ENCODE measurements at places on chromosomes 4 and X. TPM values are rescaled to one million over a fixed set of nuclear protein-coding genes. Genes with fewer than 3 reads are reported as not detected.

- no peak for DNase-seq
Measured at GRCh38 chr4:27068151-27068867, 207.7 kb downstream of the STIM2 start.

- DNase-seq, result no peak
Measured at GRCh38 chr4:83781434-83781833, 245.5 kb downstream of the GPAT3 start.

- DNase-seq, result no peak
Measured at GRCh38 chr4:48103483-48104139, 30.4 kb downstream of the TXK start.

- DNase-seq, result no peak
Measured at GRCh38 chr4:156820931-156821330, 150.7 kb downstream of the PDGFC start.

- no peak for DNase-seq
Measured at GRCh38 chrX:19628011-19628575, 112.8 kb upstream of the MAP3K15 start.

- no peak for DNase-seq
Measured at GRCh38 chrX:10310511-10310910, 153.7 kb downstream of the CLCN4 start.

GRCh38 chrX:10620121-10620699, at the start of gene MID1:
MID1 (minus strand) TSS chrX:10620585; CDS start chrX:10567547, 53,038 bp downstream.
- no peak for DNase-seq

DNA sequence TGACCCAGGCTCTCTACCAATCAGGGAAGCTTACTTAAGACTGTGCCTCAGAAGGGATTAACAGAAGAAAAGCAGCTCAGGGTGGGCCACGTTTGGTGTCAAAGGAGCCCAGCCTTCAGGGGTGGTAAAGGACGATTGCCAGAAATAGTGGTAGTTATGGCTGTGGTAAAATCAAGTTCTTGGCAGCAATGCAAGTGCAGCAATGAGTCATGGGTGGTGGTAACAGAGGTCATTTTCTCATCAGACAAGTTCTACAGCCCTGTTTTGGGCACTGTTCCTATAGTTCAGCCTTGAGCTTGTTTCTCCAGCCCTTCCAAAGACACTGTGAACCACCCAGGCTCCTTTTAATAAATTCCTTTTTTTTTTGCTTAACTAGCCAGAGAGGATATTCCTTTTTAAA, 120.3 kb downstream of the EFHC2 start:
- DNase-seq, result no peak

GRCh38 chrX:17525762-17526555, 151.0 kb downstream of the NHS start:
- no peak for DNase-seq

DNA sequence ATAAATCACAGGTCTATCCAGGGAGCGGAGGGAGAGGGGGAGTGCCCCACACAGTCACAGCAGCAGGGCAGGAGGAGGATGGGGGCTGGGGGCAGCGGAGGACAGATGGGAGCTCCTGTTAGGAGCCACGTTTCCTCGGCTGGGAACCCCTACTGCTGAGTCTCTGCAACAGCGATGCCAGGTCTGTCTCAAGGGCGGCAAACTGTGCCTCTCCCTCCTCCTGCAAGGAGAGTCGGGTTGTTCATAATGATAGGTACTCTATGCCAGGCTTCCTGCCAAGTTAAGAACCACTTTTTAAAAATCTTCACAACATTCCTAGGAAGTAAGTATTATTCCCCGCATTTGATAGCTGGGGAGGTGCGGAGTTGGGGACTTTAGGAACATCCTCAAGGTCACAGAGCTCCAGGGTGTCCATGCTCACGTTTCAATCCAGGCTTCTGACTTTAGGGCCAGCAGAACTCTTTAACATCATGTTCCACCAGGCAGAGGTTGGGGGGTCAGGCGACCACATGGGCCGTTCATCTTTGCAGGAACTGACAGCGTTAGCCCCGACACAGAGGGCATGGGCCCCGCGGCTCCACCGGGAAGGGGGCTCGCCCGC, 98.3 kb upstream of the MAML3 start:
- DNase-seq, result no peak

DNA sequence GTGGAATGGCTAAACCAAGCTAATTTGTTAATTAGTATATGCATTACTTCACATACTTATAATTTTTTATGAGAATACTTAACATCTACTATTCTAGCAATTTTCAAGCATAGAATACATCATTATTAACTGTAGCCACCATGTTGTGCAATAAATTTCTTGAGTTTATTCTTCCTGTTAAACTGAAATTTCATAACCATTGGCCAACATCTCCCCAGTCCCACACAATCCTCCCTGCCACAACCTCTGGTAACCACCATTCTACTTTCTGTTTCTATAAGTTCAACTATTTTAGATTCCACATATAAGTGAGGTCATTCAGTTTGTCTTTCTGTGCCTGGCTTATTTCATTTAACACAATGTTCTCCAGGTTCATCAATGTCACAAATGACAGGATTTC, 208.5 kb downstream of the PPP4R3C start:
- no peak for DNase-seq

GRCh38 chrX:45622538-45622937, 421.9 kb upstream of the DIPK2B start:
- no peak for DNase-seq

DNA sequence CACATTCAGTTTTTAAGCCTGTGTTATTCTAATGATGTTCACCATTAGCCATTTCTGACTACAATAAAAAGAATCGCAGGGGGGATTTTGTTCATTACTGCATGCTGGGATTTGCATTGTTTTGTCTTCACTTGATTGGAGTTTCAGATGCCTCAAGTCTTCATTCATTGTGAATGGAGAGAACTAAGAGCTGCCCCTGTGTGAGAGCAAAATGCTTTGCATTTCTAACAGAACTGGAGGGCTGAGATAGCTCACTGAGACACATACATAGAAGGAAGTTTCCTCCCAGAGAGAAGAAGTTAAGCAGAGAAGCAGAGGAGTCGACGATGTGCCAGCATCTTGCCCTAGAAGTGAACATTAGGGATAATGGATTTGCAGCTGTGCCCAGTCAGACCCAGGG, 113.5 kb upstream of the GATB start:
- no peak for DNase-seq

DNA sequence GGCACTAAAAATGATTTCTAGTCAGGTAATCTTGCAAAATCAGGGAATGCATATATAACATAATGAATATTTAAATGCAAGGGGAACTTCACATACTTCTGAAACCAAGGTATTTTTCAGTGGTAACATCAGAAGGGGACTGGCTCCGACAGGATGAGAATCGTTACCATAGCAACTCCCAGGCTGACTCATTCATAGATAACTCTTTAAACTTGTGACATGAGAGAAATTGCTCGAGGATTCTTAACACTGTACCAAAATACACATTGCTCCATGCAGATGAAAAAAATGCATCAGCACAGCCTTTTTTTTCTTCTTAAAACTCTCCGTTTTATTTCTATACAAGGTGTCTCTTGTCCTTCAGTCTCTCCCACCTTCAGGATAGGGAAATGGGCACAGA, 114.3 kb downstream of the GABRB1 start:
- DNase-seq, result no peak

- DNase-seq, result no peak
Measured at GRCh38 chr4:76562836-76563453, 127.9 kb downstream of the SHROOM3 start.

DNA sequence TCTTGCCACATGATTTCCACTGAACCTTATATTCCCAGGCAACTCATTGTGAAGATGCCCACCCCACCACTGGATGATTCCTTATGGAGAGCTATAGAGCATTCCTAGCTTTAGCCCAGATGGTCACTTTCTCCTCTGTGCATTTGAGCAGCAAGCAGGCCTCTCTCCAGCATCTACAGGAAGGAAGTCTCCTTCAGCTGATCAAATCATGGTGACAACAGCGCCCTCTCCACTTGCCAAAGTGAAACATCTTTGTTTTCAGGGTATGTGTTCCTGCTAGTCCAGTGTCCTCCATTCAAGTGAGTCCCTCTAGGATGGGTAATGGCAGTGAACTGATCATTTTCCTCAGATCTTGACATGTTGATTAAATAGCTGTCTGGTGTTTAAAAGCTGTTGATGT, 10.9 kb upstream of the SYTL5 start:
- no peak for DNase-seq

- DNase-seq, result no peak
Measured at GRCh38 chr4:73127839-73128453, 58.4 kb upstream of the COX18 start.

- no peak for DNase-seq
Measured at GRCh38 chr4:118974758-118975157, 86.1 kb downstream of the SYNPO2 start.

GRCh38 chr4:4277531-4277930, 12.4 kb downstream of the LYAR start:
- DNase-seq, result no peak

- no peak for DNase-seq
Measured at GRCh38 chr4:80134936-80135701, 62.1 kb upstream of the ANTXR2 start.

DNA sequence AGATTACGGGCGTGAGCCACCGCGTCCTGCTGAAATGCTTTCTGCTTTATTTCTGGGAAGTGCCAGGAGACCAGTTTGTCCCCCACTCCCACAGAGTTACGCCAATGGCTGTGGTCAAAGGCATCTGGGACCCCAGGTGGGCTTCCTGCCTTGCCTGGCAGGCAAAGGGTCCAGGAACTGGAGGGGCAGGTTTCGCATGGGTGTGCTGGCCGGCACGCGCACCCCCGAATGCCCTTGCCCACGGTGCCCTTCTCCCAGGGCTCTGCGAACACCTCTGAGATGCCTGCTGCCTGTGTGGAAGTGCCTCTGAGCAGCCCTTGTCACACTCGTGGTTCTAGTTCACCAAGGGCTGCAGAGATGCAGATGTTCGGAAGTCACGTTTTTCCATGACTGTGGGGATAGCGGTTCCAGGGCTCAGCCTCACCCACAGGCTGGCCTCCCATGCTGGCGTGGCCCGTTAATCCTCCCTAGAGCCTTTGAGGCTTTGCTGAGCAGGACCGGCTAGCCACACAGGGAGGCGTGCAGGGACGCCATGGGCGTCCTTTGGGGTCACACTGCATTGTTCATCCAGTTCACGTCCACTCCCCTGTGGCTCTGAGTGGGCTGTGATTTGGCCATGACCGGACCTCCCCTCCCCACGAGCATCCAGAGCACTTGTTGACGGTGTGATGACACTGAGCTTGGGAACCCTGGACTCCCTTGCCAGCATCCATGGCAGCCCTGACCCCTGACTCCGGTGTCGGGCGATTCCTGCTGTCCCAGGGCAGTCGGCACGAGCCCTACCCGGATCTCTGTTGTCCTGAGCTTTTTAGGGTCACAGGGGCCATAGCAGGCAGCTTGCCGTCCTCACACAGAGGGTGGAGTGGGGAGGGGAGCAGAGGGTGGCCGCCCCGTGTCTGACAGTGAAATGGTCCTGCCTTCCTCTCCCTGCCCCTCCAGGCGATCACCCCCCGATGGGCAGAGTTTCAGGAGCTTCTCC, 12.7 kb upstream of the ADD1 start:
- DNase-seq, result no peak

COL4A6 gene
- 8.1 TPM for total RNA-seq

MAGEA2 gene
- total RNA-seq, result not detected

CFAP47 gene
- total RNA-seq, result not detected

GRIA3 gene
- 0.53 TPM for total RNA-seq

GLRA3 gene
- total RNA-seq, result not detected

TMSB15A gene
- 0.44 TPM for total RNA-seq

CT55 gene
- total RNA-seq, result not detected

TRIM75 gene
- total RNA-seq, result not detected

YTHDC1 gene
- 34.7 TPM for total RNA-seq
